ENCODE measurements at places on chromosomes 3 and 15. TPM values are rescaled to one million over a fixed set of nuclear protein-coding genes. Genes with fewer than 3 reads are reported as not detected.

- DNase-seq = no peak
Measured at GRCh38 chr15:51185213-51186159, 90.8 kb upstream of the TNFAIP8L3 start.

DNA sequence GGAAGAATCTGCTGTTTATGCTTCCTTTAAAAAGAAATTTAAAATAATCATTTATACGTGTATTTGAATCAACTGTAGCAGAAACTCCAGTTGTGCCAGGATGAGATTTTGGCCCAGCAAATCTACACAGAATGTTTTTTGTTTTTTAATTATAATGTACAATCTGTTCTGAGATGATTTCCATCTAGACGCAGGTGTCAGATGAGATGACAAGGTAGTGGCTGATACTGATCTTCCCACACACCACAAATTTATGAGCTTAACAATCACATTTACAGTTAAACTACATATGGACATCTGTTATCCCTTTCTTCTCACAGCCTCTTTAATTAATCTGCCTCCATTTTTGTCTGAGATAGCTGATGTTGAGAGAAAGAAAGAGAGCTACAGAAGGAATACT, 23.6 kb downstream of the DCLK3 start:
- no peak for DNase-seq

- no peak for DNase-seq
Measured at GRCh38 chr3:141632779-141633374, 105.2 kb upstream of the RNF7 start.

- DNase-seq = no peak
Measured at GRCh38 chr3:31572236-31573004, 39.7 kb downstream of the STT3B start.

DNA sequence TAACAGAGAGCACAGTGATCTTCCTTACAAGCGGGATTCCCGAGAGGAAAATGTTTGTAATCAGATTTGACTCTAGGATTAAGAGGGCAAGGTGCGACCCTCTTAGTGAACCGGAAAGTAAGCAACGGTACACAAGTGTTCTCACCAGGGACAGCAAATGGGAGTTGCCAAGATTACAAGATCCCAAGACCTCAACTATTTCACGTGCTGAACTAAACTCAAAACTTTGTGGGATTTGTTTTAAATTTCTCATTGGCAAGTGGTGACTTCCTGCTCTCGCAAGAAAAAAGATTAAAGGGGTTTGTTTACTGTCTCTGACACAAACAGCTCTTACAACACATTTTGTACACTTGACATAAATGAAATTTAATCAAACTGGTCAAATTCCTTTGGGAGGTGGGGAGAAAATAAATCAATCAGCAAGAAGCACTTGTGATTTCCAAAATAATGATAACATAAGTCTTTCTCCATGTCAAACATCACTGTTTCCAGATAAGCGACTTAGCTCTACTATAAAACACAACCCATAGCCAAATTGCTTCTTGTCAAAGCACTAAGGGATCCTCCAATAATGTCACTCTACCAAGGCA, 2.2 kb upstream of the PGPEP1L start:
- DNase-seq = no peak

SLC12A1 gene
- total RNA-seq = not detected
